Stimulated activated CD4-positive, alpha-beta T cell treated with anti-CD3 and anti-CD28 coated beads, TNF-alpha, amount 100 ng/mL, for 1 hour (primary cell): ENCODE measurements at places on chromosomes 3 and 15.

- no peak for DNase-seq
Observed at GRCh38 chr3:190131329-190131728, 10.6 kb upstream of the P3H2 start.

- DNase-seq = no peak
Observed at GRCh38 chr3:11379824-11380701, 107.9 kb downstream of the ATG7 start.

- no peak for DNase-seq
Observed at GRCh38 chr3:182240474-182240873, 528.7 kb downstream of the SOX2 start.

- no peak for DNase-seq
Observed at GRCh38 chr3:106034313-106034712, 165.5 kb upstream of the CBLB start.

DNA sequence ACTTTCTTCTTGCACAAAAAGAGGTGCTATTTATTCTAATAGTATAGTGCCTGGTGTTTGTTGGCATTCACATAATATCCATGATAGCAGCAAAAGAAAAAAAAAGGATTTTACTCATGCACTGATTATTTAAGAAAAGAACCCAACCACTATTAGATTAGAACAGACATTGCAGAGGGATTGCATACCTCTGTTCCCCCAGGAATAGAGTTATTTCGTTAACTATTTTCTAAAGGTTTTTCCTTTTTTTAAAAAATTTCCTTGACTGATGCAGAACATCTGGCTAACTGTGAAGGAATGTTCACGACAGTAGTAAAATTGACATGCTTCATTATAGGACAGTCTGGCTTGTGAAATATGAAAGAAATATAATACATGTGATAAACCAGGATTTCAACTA lies 136.6 kb upstream of the PTX3 start:
- DNase-seq = no peak

DNA sequence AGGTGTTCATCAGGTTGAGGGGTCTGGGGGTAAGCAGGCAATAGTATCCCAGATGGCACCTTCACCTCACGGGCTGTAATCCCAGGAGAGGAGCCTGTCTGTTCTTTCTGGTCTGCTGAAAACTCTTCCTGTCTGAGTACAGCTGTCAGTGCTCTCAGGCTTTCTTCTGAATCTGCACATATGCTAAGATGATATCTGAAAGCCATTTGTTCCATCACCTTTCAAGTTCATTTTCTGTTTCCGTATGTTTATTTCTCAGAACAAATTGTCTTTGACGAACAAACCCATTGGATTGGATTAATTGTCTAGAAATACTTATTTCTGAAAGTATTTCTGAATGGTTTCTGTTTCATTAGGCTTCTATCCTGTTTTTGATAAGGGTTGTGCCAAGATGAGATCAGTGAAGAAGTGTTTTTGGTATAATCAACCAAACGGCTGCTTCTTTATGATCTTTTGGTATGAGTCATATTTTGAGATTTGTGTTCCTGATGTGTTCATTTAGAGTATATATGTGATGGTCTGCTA lies 13.3 kb downstream of the ZNF592 start:
- no peak for DNase-seq

DNA sequence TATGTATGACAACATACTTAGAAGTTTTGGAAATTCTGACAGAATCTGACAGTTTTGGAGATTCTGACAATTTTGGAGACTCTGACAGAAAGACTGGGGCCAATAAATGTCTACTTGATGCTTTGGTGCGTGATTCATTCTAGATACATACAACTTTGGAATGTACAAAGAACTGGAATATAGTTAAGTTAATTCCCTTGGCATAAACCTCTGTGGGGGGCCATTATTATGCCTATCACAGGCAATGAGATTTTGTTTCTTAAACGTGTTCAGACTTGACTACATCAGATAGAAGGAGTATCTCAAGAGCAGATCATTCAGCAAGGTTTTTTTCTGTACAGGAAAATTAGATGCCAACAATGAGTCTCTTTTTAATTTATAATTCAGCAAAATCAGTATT lies 617.6 kb upstream of the ZNF717 start:
- DNase-seq = no peak

GRCh38 chr15:74263466-74263865 lies 27.3 kb downstream of the CCDC33 start:
- no peak for DNase-seq

- DNase-seq = no peak
Observed at GRCh38 chr15:67977414-67978089, 76.6 kb upstream of the PIAS1 start.

GRCh38 chr3:51966922-51967383 lies 301 bp downstream of the PCBP4 start:
- DNase-seq = no peak

- DNase-seq = no peak
Observed at GRCh38 chr3:5013021-5013906, 34.0 kb downstream of the BHLHE40 start.
